ENCODE measurements at places on chromosomes 7 and 10. TPM values are rescaled to one million over a fixed set of nuclear protein-coding genes. Genes with fewer than 3 reads are reported as not detected.

Gene ZNF736
- total RNA-seq: 16.5 TPM

Gene STEAP1
- total RNA-seq: 9.4 TPM

Gene ANKRD61
- total RNA-seq: not detected

Gene FAM180A
- 12.6 TPM for total RNA-seq

Gene DYNC1I1
- total RNA-seq: 11.8 TPM

Gene ZNF804B
- total RNA-seq: not detected

Gene PLA2G12B
- total RNA-seq: not detected

Gene TUBB8
- not detected for total RNA-seq

Gene STYXL1
- 20.9 TPM for total RNA-seq

Gene PANK1
- total RNA-seq: 4.0 TPM

Gene IFIT2
- total RNA-seq: 1.5 TPM

Gene OR13A1
- 1.2 TPM for total RNA-seq

Gene MKI67
- 0.24 TPM for total RNA-seq

Gene C7orf33
- not detected for total RNA-seq

Gene TDRD1
- 0.49 TPM for total RNA-seq

Gene ACTR3C
- total RNA-seq: 8.6 TPM

Gene CRHR2
- not detected for total RNA-seq

Gene TMEM72
- total RNA-seq: not detected

Gene SPDYE11
- total RNA-seq: not detected

Gene LIPN
- total RNA-seq: not detected

Gene SLC29A4
- total RNA-seq: 1.8 TPM

Gene SFTPA1
- total RNA-seq: not detected

Gene CNNM1
- total RNA-seq: 1.7 TPM

Gene WDR86
- total RNA-seq: 3.2 TPM

Gene HOXA7
- 9.1 TPM for total RNA-seq

Gene ASB4
- 0.34 TPM for total RNA-seq

Gene SEMA3A
- total RNA-seq: 3.1 TPM

Gene SEMA3D
- total RNA-seq: 68.6 TPM

Gene SFTPD
- not detected for total RNA-seq

Gene CABCOCO1
- total RNA-seq: 1.9 TPM

Gene DENND11
- total RNA-seq: 23.1 TPM

Gene TMEM140
- 17.4 TPM for total RNA-seq

Gene SEPTIN7
- total RNA-seq: 251 TPM

Gene ATOH7
- not detected for total RNA-seq

Gene ABCC2
- 0.29 TPM for total RNA-seq

Gene ATAD1
- 14.7 TPM for total RNA-seq

Data from uterus (tissue), 4 donors.